ENCODE measurements at places on chromosomes 12 and 14. TPM values are rescaled to one million over a fixed set of nuclear protein-coding genes. Genes with fewer than 3 reads are reported as not detected.

The KRT85 gene
- total RNA-seq: not detected

DNA sequence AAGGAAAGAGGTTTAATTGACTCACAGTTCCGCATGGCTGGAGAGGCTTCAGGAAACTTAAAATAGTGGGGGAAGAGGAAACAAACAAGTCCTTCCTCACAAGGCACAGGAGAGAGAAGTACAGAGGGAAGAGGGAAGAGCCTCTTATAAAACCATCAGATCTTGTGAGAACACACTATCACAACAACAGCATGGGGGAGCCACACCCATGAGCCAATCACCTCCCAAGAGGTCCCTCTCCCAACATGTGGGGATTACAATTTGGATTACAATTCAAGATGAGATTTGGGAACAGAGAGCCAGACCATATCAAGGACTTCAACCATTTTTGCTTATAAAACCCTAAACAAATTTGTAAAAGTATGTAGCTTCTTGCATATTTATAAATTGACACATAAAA is 45.8 kb downstream of the SLCO1C1 start:
- no peaks in the 10 kb centered on the region for H3K27me3 ChIP-seq
- H3K27ac ChIP-seq: no peak overlapping the region
- no peaks in the 10 kb centered on the region for H3K36me3 ChIP-seq
- H3K4me3 ChIP-seq: no peak overlapping the region

DNA sequence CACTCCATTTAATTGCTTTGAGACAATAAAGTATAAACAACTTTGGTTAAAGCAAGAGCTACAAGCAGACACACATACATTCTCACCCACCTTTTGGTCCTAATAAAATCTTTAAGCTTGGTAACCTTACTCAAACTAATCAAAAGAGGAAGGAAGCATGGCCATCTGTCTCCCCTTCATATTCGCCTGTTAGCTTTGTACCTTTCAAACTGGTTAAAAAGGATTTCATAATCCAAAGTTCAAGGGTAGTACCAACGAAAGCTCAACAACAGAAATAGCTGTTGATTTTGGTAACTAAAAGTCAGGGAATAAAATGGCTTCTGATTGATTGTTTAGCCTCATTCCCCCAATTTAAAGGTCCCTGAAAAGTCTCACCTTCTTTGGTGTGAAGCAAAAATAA is 456.9 kb downstream of the BCAT1 start:
- DNase-seq: no peak
- H3K27me3 ChIP-seq: no peaks in the 10 kb centered on the region
- H3K27ac ChIP-seq: no peak overlapping the region
- peaks cover 25% of the 10 kb centered on the region for H3K4me1 ChIP-seq
- H3K4me3 ChIP-seq: no peak overlapping the region

DNA sequence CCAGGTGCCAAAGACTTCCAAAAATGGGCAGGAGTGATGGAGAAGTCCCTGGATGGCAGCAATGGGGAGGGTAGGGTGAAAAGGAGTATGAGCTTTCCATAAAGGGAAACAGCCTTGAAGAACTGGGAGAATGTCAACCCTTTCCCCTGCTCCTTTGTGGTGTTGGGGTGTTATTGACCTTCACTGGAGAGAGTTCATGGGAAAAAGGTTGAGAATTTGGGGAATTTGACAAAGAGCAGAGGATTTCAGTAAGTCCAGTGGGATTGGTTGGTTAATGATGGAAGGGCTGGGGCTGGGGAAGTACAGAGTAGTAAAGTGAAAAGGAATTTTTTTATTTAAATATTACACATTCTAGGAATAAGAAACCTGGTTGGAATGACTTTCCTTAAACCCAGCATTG is 116.6 kb downstream of the ERC1 start:
- H3K27ac ChIP-seq: no peak overlapping the region
- H3K4me1 ChIP-seq: no peaks in the 10 kb centered on the region
- peaks cover 25% of the 10 kb centered on the region for H3K36me3 ChIP-seq
- no peak overlapping the region for H3K4me3 ChIP-seq
- no peaks in the 10 kb centered on the region for H3K27me3 ChIP-seq

- H3K4me3 ChIP-seq: no peak overlapping the region
- no peaks in the 10 kb centered on the region for H3K27me3 ChIP-seq
- no peak overlapping the region for H3K27ac ChIP-seq
- no peaks in the 10 kb centered on the region for H3K36me3 ChIP-seq
- no peaks in the 10 kb centered on the region for H3K4me1 ChIP-seq
- DNase-seq: no peak
Observed at GRCh38 chr14:65302571-65303189, 109.8 kb upstream of the FUT8 start.

GRCh38 chr12:93572712-93573551 is 457 bp downstream of the SOCS2 start:
- peak overlapping the region; percentile 83 for H3K4me3 ChIP-seq
- no peaks in the 10 kb centered on the region for H3K4me1 ChIP-seq
- no peaks in the 10 kb centered on the region for H3K36me3 ChIP-seq
- DNase-seq: peak; percentile 72

GRCh38 chr14:71372411-71372838 is 465.2 kb downstream of the PCNX1 start:
- H3K36me3 ChIP-seq: no peaks in the 10 kb centered on the region
- H3K27ac ChIP-seq: peak overlapping the region; percentile 39
- peaks cover 20% of the 10 kb centered on the region for H3K4me1 ChIP-seq
- no peaks in the 10 kb centered on the region for H3K27me3 ChIP-seq
- no peak overlapping the region for H3K4me3 ChIP-seq

- H3K4me1 ChIP-seq: no peaks in the 10 kb centered on the region
- no peak overlapping the region for H3K27ac ChIP-seq
- H3K4me3 ChIP-seq: no peak overlapping the region
- no peaks in the 10 kb centered on the region for H3K27me3 ChIP-seq
- no peak for DNase-seq
Observed at GRCh38 chr12:128982933-128983332, 129.7 kb downstream of the GLT1D1 start.

DNA sequence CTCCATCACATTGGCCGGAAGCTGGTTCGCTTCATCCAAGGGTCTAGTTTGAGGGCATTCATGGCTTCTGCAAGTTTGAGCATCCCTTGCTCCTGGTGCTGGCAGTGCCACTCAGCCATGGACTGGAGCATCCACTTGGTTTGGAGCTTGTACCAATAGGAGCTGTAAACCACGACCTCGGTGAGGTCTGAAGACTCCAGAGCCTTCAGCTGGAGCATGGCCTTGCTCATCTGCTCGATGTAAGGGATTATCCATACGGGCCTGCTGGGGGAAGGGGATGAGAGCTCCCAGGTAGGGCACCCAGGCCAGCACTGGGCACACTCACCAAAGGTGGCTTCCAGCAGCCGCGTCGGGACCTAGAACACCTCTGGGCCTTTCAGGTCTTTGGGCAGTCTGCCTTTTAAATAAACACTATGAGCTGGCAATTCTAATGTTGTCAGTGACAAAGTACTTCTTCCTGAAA is 13.5 kb downstream of the FOS start:
- H3K27me3 ChIP-seq: no peaks in the 10 kb centered on the region
- H3K4me3 ChIP-seq: no peak overlapping the region
- H3K27ac ChIP-seq: no peak overlapping the region
- peak; percentile 50 for DNase-seq
- peaks cover 22% of the 10 kb centered on the region for H3K4me1 ChIP-seq

- DNase-seq: no peak
- H3K36me3 ChIP-seq: no peaks in the 10 kb centered on the region
- no peak within 1 kb of the TSS for H3K4me3 ChIP-seq
- no peak within 1 kb of the TSS for H3K27ac ChIP-seq
- H3K4me1 ChIP-seq: no peaks in the 10 kb centered on the region
Observed at GRCh38 chr14:81400202-81400678, at the start of gene STON2. Gene STON2 (minus strand): TSS chr14:81400324. CDS start chr14:81398382, 1,942 bp downstream.

GRCh38 chr14:68509188-68509983 is 283.5 kb downstream of the ZFP36L1 start:
- DNase-seq: no peak
- no peak overlapping the region for H3K4me3 ChIP-seq
- H3K27ac ChIP-seq: peak overlapping the region; percentile 83

DNA sequence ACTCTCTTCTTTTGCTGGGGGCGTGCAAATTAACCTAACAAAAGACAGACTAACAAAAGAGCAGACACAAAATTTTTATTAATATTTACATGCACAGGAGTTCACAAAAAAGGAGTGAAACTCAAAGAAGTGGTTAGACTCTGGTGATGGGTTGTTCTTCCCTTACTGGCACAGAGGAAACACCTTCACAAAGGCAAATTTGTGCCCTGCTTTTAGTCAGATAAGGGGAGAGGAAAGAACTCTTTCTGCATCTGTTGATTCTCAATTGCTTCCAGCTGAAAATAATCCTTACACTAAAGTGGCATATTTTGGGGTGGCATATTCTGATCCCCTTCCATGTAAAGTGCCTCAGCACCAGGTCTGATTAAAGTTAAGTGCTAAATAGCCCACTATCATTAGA is 190.2 kb upstream of the AMIGO2 start:
- H3K4me1 ChIP-seq: peaks cover 13% of the 10 kb centered on the region
- no peak overlapping the region for H3K4me3 ChIP-seq
- no peaks in the 10 kb centered on the region for H3K36me3 ChIP-seq
- no peak for DNase-seq
- no peaks in the 10 kb centered on the region for H3K27me3 ChIP-seq

The TMEM106C gene
- total RNA-seq: 122 TPM

DNA sequence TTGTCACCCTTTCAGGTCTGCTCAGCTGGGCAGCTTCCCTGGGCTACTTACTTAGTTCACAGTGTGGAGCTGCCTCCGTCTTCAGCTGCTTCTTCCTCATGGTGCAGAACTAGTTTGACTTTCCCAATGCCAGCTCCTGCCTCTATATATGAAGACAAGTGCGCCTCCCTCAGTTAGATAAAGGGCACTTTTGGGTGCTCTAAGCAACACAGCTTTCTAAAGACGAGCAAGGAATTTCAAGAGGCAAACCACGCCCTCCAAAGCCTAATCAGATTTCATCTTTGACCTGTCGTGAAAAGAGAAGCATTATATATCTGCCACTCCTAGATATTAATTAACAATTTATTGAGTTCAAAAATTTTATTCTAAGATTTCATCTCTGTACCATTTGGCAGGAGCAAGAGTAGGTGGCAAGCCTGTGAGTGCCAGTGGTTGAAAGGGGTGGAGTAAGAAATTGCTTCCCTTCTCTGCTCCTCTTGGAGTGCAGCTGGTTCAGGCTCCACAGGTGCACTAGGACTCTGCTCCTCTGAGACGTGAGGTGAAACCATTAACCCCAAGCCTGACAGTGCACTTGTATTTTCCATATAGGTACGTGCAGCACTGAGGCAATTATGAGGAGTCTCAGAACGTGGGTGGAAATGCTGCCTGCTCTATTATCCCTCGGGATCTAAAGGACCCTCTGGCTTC is 2.1 kb upstream of the SLC11A2 start:
- no peaks in the 10 kb centered on the region for H3K4me1 ChIP-seq
- no peaks in the 10 kb centered on the region for H3K36me3 ChIP-seq
- H3K27ac ChIP-seq: no peak overlapping the region
- DNase-seq: no peak

The BMAL2 gene
- total RNA-seq: 3.2 TPM

DNA sequence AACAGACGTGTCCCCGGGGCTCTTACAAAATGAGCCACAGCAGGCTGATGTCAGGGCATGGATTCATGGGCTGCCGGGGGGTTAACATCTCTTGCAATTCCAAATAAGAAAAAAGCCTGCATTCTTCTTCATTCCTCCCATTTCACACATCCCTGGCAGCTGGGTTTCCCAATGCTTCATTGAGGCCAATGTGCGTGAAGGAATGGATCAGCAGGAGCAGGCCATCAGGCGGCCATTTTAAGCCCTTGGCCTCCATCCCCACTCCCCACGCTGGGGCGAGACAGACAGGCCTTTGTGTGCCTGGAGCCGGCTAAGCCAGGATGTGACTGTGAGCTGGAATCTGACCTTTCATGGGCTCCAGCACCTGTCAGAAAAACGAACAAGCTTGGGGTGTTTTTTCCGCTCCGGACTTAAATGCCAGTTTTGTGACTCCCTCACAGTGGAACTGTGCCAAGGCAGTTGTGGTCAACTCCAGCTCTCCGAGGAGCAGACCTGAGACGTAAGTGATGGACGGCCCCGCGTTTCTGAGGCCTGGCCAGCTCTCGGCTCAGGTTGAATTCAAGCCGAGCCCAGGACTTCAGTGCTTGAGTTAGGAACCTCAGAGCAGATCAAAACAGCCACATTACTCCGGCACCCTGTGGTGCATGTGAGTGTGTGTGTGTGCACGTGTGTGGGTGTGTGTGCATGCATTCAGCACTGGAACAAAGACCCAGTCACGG is 133.1 kb downstream of the TMEM30B start:
- no peaks in the 10 kb centered on the region for H3K27me3 ChIP-seq
- H3K4me1 ChIP-seq: peaks cover 28% of the 10 kb centered on the region
- H3K36me3 ChIP-seq: no peaks in the 10 kb centered on the region
- DNase-seq: peak; percentile 70
- H3K4me3 ChIP-seq: no peak overlapping the region

GRCh38 chr14:22381766-22382165 is 207.3 kb downstream of the DAD1 start:
- no peak for DNase-seq
- no peaks in the 10 kb centered on the region for H3K36me3 ChIP-seq
- H3K27me3 ChIP-seq: no peaks in the 10 kb centered on the region

Data from sigmoid colon (tissue), 7 donors.